ENCODE measurements at places on chromosomes 7 and 10. TPM values are rescaled to one million over a fixed set of nuclear protein-coding genes. Genes with fewer than 3 reads are reported as not detected.

SPAM1 gene
- total RNA-seq = not detected

LRRC18 gene
- total RNA-seq = 0.16 TPM

TMEM236 gene
- total RNA-seq = 0.13 TPM

ENKUR gene
- total RNA-seq = not detected

DNA sequence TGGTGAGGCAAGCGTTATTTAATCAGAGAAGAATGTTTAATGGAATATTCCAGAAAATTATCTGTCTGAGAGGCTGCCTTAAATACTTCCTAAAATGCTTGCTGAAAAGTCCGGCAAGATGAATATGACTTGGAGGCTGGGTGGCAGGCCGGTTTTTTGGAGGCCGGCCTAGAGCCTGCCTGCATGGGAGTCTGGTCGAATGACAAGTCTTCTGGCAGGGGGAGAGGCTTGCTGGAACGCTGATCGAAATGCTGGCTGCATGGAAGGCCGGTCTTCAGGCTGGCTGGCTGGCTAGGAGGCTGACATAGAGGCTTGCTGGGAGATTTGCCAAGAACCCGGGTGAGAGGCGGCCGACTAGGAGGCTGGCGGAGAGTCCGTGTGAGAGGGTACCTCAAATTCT lies 135.7 kb downstream of the OR13A1 start:
- no peak for DNase-seq

GRCh38 chr10:72337039-72337629 lies 17.6 kb downstream of the DNAJB12 start:
- peak; percentile 75 for DNase-seq

DNA sequence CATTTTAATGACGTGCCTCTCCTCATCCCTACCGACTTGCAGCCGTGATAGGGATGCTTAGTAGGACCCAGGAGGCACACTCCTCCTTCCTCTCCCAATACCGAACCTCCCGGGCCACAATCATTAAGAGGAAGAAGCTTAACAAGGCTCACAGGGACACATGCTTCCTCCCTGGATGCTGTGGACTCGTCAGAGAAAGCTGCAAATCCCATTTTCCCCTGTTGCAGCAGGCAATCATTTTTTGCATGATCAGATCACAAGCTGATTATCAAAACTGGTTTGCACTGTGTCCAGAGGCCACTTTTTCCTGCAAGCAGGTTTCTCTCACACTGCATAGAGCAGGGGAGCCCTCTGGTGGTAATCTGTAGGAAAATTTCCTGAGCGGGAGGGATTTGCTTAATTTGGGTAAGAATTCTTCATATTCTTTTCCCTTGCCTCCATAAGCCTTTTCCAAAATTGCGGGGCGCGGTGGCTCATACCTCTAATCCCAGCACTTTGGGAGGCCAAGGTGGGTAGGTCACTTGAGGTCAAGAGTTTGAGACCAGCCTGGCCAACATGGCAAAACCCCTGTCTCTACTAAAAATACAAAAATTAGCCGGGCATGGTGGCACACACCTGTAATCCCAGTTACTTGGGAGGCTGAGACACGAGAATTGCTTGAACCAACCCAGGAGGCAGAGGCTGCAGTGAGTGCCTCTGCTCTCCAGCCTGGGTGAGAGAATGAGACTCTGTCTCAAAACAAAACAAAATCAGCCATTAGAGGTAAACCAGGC lies 16.1 kb upstream of the LAMB4 start:
- peak; percentile 72 for DNase-seq

- peak; percentile 43 for DNase-seq
Measured at GRCh38 chr7:24963218-24963617, 16.8 kb downstream of the OSBPL3 start.

All from activated CD8-positive, alpha-beta T cell treated with anti-CD3 and anti-CD28 coated beads, Interleukin-2, amount 10 ng/mL, durations not matched to agents 7 days and 5 days (primary cell).